ENCODE measurements at places on chromosomes 5 and 9.
A peak's percentile ranks its signal among the peaks of the same experiment; 100 is the strongest.

GRCh38 chr5:77957931-77958521 lies 181.9 kb upstream of the TBCA start:
- DNase-seq = no peak
- H3K27ac ChIP-seq = no peak overlapping the region
- H3K27me3 ChIP-seq = no peaks in the 10 kb centered on the region
- no peaks in the 10 kb centered on the region for H3K4me1 ChIP-seq

- no peak overlapping the region for H3K4me3 ChIP-seq
- H3K27me3 ChIP-seq = peaks cover 24% of the 10 kb centered on the region
- H3K36me3 ChIP-seq = no peaks in the 10 kb centered on the region
- no peak overlapping the region for H3K27ac ChIP-seq
- peaks cover 49% of the 10 kb centered on the region for H3K4me1 ChIP-seq
Measured at GRCh38 chr9:136306211-136307208, 2.6 kb upstream of the CCDC187 start.

DNA sequence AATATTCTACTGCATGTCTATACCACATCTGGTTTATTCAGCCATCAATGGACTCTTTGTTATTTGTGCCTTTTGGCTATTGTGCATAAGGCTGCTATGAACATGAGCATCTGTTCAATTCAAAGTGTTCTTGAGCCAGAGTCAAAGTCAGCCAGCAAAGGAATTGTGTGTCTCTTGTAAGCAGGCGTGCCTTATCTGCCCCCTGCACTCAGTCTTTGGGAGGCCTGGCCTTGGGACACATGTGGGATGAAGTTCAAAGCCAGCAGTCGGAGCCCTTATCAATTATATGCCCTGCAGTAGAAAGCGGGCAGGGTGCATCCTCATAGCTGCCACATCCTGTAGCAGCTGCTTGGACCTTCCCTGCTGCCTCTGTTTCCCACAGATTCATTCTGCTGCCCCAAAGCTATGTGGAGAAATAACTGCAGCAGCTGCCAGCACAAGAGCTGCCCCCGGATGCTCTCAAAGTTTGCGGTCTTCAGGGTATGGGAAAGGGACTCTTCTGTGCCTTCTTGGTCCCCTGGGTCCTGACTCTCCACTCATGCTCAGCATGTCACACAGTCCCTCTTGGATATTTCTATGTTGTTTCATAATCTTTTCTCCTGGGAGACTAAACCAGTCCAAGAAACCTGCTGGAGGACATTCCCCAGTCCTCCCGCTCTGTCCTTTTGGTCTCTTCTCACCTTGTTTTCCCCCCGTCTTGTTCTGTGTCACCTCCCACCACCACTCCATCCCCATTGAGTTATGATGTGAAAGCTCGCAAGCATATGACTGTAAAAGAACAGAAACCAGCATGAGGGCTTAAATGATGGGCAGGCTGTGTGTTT lies 35.9 kb downstream of the STOM start:
- peaks cover 40% of the 10 kb centered on the region for H3K36me3 ChIP-seq
- no peak for DNase-seq
- no peak overlapping the region for H3K27ac ChIP-seq
- no peaks in the 10 kb centered on the region for H3K4me1 ChIP-seq

GRCh38 chr9:84699984-84700383 lies 30.5 kb downstream of the NTRK2 start:
- H3K27me3 ChIP-seq = no peaks in the 10 kb centered on the region
- no peaks in the 10 kb centered on the region for H3K4me1 ChIP-seq
- no peak for DNase-seq
- no peaks in the 10 kb centered on the region for H3K36me3 ChIP-seq

- DNase-seq = no peak
- no peaks in the 10 kb centered on the region for H3K36me3 ChIP-seq
Measured at GRCh38 chr9:88974641-88975040, 16.6 kb upstream of the S1PR3 start.

- DNase-seq = no peak
- no peak overlapping the region for H3K27ac ChIP-seq
- no peak overlapping the region for H3K4me3 ChIP-seq
Measured at GRCh38 chr9:4220346-4220745, 79.5 kb downstream of the GLIS3 start.

DNA sequence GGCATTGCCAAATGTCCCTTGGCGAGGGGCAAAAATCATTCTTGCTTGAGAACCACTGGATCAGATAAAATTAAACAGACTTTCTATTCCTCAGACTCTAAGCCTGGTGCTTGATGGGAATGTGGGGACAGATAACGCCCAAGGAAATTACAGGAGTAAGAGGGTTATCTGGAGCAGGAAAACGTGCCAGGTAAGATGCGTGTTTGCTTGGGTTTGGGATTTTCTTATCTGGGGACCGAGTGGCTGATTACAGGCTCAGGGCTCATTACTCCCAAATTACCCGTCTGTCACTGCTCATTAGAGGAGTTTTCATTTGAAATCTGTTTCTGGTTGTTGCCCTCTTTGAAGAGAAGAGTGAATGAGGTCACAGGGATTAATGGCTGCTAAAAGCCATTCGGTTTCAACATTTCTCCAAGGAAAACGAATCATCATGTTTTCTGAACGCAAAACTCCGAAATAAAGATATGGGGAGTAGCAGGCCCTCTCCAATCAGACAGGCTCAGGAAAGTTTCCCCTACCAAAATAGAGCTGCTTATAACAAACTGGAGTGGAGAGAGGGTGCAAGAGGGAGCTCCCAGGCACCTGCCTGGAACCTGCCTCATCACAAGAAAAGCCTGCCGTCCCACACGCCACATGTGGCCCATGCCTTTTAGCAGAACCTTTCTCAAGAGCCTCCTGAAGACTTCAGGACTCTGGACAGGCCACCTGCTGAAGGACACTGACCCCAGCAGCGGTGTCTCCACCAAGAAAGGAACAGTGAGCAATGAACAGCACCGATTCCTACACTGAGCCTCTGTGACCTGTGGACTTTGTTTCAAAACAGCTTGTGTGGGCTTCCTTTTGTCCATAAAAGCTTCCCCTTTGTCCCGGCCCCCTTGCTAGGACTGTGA lies 136.4 kb downstream of the ICE1 start:
- H3K27me3 ChIP-seq = peaks cover 2% of the 10 kb centered on the region
- no peak for DNase-seq
- H3K4me1 ChIP-seq = no peaks in the 10 kb centered on the region

GRCh38 chr5:12003680-12004079 lies 99.4 kb upstream of the CTNND2 start:
- DNase-seq = no peak
- H3K27me3 ChIP-seq = no peaks in the 10 kb centered on the region
- H3K27ac ChIP-seq = no peak overlapping the region
- H3K36me3 ChIP-seq = no peaks in the 10 kb centered on the region
- no peaks in the 10 kb centered on the region for H3K4me1 ChIP-seq
- H3K4me3 ChIP-seq = no peak overlapping the region

- DNase-seq = no peak
- H3K36me3 ChIP-seq = no peaks in the 10 kb centered on the region
- H3K27ac ChIP-seq = no peak overlapping the region
- peaks cover 18% of the 10 kb centered on the region for H3K4me1 ChIP-seq
- no peaks in the 10 kb centered on the region for H3K27me3 ChIP-seq
Measured at GRCh38 chr5:77424921-77425320, 67.2 kb downstream of the WDR41 start.

DNA sequence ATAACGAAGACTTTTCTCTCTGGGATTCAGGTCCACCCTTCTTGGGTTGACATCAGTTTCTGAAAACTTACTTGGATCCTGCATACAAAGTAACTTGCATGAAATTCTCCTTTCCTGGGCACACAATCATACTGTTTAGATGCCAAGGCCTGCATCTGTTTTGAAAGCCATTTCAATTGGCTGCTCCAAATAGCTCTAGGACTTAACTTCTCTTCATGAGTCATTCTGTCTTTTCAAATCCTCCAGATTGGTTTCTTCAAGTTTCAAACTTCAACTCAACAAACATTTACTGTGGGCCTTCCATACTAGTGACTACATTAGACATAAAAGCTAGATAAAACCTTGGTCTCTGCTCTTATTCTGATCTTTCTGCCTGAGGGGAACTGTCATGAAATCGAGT lies 54.8 kb upstream of the HMHB1 start:
- H3K36me3 ChIP-seq = no peaks in the 10 kb centered on the region
- no peak overlapping the region for H3K4me3 ChIP-seq
- no peak for DNase-seq
- peaks cover 9% of the 10 kb centered on the region for H3K4me1 ChIP-seq
- no peaks in the 10 kb centered on the region for H3K27me3 ChIP-seq
- H3K27ac ChIP-seq = no peak overlapping the region

- DNase-seq = no peak
- H3K4me3 ChIP-seq = no peak overlapping the region
- H3K4me1 ChIP-seq = no peaks in the 10 kb centered on the region
- no peak overlapping the region for H3K27ac ChIP-seq
Measured at GRCh38 chr5:85533341-85534047, 1084.2 kb upstream of the COX7C start.

DNA sequence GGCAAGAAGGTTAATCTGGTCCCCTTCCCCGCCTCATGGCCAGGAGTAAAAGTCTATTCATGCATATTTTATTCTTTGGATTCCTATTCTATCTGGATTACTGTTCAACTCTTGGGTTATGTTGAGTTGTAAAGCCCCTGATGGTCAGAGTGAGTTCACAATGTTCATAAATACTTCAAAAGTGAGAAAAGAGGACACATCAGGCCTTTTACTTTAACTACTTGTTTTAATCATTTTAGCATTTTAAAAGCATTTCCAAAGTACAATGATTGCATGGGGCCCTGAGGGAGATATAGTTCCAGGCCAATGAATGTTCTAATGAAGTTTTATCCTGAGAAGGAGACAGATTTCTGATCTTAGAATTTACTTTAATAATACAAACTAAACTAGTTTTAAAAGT lies 93.9 kb downstream of the BOD1 start:
- no peaks in the 10 kb centered on the region for H3K36me3 ChIP-seq
- no peaks in the 10 kb centered on the region for H3K4me1 ChIP-seq
- no peak overlapping the region for H3K4me3 ChIP-seq
- peaks cover 15% of the 10 kb centered on the region for H3K27me3 ChIP-seq
- no peak overlapping the region for H3K27ac ChIP-seq

DNA sequence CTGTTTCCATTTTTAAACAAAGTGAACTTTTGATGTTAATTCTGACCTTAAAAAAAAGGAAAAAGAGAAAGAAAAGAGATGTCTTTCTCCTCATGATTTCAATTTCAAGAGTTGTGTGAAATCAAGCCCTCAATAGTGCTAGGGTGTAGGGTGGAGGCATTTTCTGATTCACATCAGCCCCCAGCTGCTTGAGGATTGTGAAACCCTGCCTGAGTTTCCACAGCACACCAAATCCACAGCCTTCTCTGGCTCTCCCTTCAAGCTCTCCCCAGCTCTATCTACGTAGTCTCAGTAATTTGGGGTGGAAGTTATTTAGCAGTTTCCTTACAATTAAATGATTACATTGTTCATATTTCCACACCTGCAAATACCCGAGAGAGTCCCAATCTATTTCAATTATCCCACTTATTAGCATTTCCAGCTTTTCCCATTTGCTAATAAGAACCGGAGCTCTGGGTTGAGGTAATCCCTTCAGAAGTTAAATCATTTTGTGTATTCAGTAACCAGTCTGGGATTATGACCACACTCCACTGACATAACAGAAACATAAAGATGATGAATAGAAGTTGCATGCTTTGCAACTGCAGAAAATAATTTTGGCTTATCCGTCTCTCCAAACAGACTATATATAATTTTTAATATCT lies 54.9 kb downstream of the MTX3 start:
- H3K36me3 ChIP-seq = no peaks in the 10 kb centered on the region
- no peak for DNase-seq
- no peak overlapping the region for H3K4me3 ChIP-seq
- peaks cover 18% of the 10 kb centered on the region for H3K27me3 ChIP-seq
- H3K27ac ChIP-seq = no peak overlapping the region
- no peaks in the 10 kb centered on the region for H3K4me1 ChIP-seq

GRCh38 chr9:109474170-109474569 lies 23.9 kb downstream of the PTPN3 start:
- no peaks in the 10 kb centered on the region for H3K27me3 ChIP-seq
- no peak for DNase-seq
- H3K4me1 ChIP-seq = peaks cover 60% of the 10 kb centered on the region
- H3K4me3 ChIP-seq = no peak overlapping the region

- no peak overlapping the region for H3K27ac ChIP-seq
- DNase-seq = no peak
- H3K4me1 ChIP-seq = peaks cover 27% of the 10 kb centered on the region
- H3K4me3 ChIP-seq = no peak overlapping the region
Measured at GRCh38 chr5:953535-954449, 54.8 kb upstream of the NKD2 start.

DNA sequence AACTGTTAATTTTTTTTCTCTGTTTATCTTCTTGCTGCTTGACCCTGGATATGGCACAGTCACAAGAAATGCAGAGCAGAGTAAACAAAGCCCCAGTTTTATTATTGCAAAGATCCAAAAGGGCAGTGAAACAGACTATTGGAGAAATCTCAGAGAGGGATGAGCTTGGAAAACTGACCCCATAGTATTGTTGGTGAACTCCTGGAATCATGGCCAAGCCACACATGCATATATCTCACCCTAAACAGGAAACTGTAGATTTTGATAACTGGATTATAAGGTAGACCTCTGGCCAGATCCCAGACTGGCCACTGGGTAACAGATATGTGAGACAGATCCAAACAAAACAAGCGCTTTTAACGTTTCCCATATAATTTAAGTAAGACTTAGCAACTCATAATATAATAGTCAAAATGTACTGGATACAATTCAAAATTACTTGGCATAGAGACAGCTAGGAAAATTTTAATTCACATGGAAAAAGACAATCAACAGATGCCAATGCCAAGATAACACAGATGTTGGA lies 263.5 kb upstream of the SEMA6A start:
- no peak overlapping the region for H3K4me3 ChIP-seq
- no peak overlapping the region for H3K27ac ChIP-seq
- H3K4me1 ChIP-seq = peaks cover 18% of the 10 kb centered on the region
- no peak for DNase-seq

GRCh38 chr5:92518318-92518904 lies 1062.6 kb downstream of the NR2F1-AS1 start:
- no peaks in the 10 kb centered on the region for H3K27me3 ChIP-seq
- H3K4me1 ChIP-seq = no peaks in the 10 kb centered on the region
- no peak overlapping the region for H3K4me3 ChIP-seq
- no peak overlapping the region for H3K27ac ChIP-seq

DNA sequence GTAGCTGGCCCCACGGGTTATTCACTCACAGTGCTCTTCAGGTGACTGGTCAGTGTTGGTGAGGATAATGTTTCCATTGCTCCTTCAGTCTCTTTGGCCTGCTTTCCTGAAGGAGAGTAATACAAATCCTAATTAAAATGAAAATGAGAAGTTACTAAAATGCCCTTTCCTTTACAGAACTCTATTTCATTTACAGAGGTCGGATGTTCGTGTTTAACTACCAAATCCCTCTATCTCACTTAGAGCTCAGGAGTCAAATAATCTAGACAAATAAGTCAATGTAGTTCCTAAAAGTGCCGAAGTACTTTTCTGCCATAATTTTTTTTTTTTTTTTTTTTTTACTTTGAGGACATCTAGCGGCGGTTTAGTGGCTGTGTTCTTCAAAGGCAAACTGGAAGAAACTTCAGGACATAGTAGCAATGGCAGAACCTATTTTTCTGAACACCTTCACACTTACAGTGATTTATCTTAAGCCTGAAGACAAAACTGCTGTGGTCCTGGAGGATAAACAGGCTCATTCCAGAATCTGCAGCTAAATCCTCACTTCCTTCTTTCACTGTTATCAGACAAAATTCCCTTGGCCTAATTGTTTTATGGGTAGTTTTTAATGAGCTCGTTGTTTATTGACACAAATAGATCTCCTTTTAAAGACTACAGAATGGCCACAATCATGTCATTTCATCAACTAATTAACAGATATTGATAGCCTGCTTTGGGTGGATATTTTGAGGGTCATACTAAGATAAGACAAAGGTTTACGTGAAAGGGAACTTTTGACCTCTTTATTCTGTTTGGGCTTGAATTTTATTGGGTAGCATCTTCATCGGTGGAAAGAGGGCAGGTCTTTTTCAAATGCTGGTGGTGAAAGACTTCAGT lies 207.6 kb upstream of the DMRTA1 start:
- H3K4me3 ChIP-seq = no peak overlapping the region
- H3K27ac ChIP-seq = no peak overlapping the region
- peak; percentile 40 for DNase-seq
